Glutamatergic neuron (in vitro differentiated cells): ENCODE measurements at places on chromosomes 13 and 19. TPM values are rescaled to one million over a fixed set of nuclear protein-coding genes. Genes with fewer than 3 reads are reported as not detected.
A peak's percentile ranks its signal among the peaks of the same experiment; 100 is the strongest.

Gene GNA15
- total RNA-seq: not detected

Gene CYP2F1
- not detected for total RNA-seq

Gene DACH1
- total RNA-seq: 110 TPM

Gene PHLDB3
- total RNA-seq: 6.8 TPM

Gene DLL3
- total RNA-seq: 788 TPM

Gene FUT2
- total RNA-seq: 0.22 TPM

Gene ZNF536
- total RNA-seq: 24.9 TPM

Gene MUC16
- not detected for total RNA-seq

Gene BSG
- total RNA-seq: 470 TPM

Gene TTC9B
- total RNA-seq: 19.5 TPM

Gene PTGIR
- total RNA-seq: 0.27 TPM

Gene CYP2S1
- total RNA-seq: 6.0 TPM

Gene SUGP1
- total RNA-seq: 134 TPM

Gene ZNF559
- total RNA-seq: 23.6 TPM

- peaks cover 16% of the 10 kb centered on the region for H3K4me1 ChIP-seq
- no peaks in the 10 kb centered on the region for H3K36me3 ChIP-seq
- H3K4me3 ChIP-seq: no peak overlapping the region
- H3K27ac ChIP-seq: no peak overlapping the region
- H3K27me3 ChIP-seq: no peaks in the 10 kb centered on the region
These were observed 48.4 kb downstream of the USPL1 start for GRCh38 chr13:30666113-30666512.

GRCh38 chr19:16535381-16535780, 6.9 kb downstream of the CHERP start:
- no peak overlapping the region for H3K4me3 ChIP-seq
- peaks cover 4% of the 10 kb centered on the region for H3K27me3 ChIP-seq
- H3K4me1 ChIP-seq: no peaks in the 10 kb centered on the region

- H3K27me3 ChIP-seq: peaks cover 2% of the 10 kb centered on the region
- no peak for DNase-seq
- H3K4me3 ChIP-seq: no peak overlapping the region
- H3K4me1 ChIP-seq: no peaks in the 10 kb centered on the region
These were observed 93.7 kb downstream of the NLRP12 start for GRCh38 chr19:53730391-53730790.

- peaks cover 11% of the 10 kb centered on the region for H3K27me3 ChIP-seq
- peak overlapping the region; percentile 52 for H3K4me3 ChIP-seq
- H3K27ac ChIP-seq: peak overlapping the region; percentile 48
- DNase-seq: peak; percentile 89
These were observed 15.2 kb downstream of the STXBP2 start for GRCh38 chr19:7652061-7652641.

DNA sequence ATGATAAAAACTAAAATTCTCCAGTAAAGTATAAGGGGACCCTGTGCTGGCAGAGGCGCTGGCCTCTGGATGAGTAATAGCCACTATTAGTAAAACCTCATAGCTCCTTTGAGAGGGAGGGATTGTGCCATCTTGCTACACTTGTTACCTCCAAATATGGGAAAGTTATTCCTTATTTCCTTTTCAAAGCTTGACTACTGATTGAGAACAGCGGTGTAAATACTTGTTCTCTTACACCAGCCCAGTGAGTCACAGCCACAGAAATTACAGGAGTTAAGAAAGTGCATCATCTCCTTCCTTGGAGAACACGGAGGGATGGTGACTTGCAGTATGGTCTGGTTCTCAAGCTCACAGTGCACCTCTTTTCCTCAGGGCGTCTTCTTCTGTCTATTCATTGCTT, 379.0 kb downstream of the EFNB2 start:
- no peak overlapping the region for H3K27ac ChIP-seq
- DNase-seq: no peak
- H3K4me1 ChIP-seq: peaks cover 6% of the 10 kb centered on the region
- H3K36me3 ChIP-seq: no peaks in the 10 kb centered on the region
- H3K27me3 ChIP-seq: no peaks in the 10 kb centered on the region

GRCh38 chr19:12603714-12604113, 6.9 kb downstream of the ZNF490 start:
- no peaks in the 10 kb centered on the region for H3K27me3 ChIP-seq
- no peaks in the 10 kb centered on the region for H3K4me1 ChIP-seq
- peaks cover 4% of the 10 kb centered on the region for H3K36me3 ChIP-seq
- DNase-seq: no peak

DNA sequence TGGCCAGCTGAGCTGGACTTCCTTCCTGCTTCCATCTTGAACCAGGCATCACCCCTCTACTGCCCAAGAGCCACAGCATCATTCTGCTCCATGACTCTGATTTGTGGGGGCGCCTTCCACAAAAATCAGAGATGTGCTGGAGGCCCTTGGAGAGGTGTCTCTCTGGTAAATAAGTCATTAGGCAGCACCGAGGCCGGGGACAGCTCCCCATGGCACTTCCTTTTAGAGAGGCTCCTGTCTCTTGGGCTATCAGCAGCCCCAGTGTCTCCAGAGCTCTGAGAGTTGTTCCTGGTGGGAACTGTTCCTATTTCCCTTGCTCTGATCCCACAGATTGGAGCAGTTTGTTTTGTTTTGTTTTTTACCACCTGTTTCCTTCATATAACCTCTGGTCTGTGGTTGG, 19.9 kb downstream of the NWD1 start:
- H3K4me1 ChIP-seq: no peaks in the 10 kb centered on the region
- no peak overlapping the region for H3K27ac ChIP-seq
- no peak overlapping the region for H3K4me3 ChIP-seq
- DNase-seq: no peak
- no peaks in the 10 kb centered on the region for H3K36me3 ChIP-seq

DNA sequence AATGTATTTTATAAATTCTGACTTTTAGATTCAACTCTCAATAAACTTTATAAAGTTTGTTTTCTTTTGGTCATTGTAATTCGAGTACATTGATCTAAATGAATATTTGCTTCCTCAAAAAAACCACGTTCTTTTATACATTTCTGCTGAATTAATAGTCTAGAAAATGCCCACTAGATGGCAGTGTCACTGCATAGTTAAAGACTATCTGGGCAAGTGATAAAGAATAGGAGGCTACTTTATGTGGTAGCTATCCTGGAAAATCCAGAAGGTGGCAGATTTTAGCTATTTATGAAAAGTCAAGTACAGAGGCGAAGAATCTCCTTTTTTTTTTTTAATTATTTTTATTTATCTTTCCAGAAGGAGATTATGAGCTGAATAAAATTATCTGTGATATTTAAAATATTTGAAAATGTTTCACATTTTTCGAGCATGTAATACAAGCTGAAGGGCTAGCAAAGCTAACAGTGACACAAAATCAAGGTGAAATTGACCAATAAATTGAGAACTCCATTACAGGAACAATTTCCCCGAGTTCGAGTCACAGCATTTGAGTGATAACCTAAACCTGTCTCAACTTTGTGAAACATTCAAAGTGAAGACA, 221.8 kb downstream of the OLFM4 start:
- H3K27ac ChIP-seq: no peak overlapping the region
- H3K4me1 ChIP-seq: peaks cover 12% of the 10 kb centered on the region
- no peak overlapping the region for H3K4me3 ChIP-seq
- H3K36me3 ChIP-seq: peaks cover 20% of the 10 kb centered on the region
- no peak for DNase-seq
- peaks cover 1% of the 10 kb centered on the region for H3K27me3 ChIP-seq

DNA sequence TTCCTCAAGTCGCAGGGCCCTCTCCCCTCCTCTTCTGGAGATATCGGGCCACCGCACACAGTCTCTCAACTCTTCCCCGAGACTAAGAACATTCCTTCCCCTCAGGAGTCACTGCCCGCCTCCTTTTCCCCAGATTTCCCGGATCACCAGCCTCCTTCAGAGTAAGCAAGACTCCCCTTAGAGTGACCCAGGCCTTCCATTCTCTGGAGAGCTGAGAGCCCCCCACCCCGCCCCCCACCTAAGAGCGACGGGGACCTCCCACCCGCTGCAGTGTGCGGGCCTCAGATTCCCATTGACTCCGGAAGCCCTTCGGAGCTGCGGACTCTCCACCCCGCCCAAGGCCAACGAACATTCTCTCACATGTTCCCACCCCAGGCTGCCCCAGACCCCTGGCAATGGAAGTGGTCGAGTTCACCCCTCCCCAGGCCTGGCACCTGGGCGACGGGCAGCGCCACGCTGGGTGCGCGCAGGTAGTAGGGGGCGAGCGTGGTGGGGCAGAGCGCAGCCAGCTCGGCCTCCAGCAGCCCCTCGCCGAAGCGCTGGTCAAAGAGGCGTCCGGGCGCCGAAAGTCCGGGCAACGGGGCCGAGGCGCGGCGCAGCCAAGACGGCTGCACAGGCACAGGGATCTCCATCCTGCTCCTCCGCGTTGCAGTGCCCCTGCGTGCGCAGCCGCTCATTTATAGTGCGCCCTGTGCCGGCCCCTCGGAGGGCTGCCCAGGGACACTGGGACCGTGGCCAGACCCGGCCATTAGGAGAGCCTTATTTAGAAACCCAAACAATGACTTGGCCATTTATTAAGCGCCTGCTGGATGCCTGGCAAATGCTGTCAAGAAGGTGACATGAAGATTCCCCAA, at the start of gene HSPB6:
Gene HSPB6 (minus strand): TSS at position 653 of the 854 bp plus-strand sequence. CDS start 21 bp downstream, at position 632.
- H3K4me1 ChIP-seq: peaks cover 14% of the 10 kb centered on the region
- H3K27me3 ChIP-seq: peaks cover 18% of the 10 kb centered on the region
- H3K4me3 ChIP-seq: peak within 1 kb of the TSS; percentile 92
- peak within 1 kb of the TSS; percentile 95 for H3K27ac ChIP-seq
- peak; percentile 68 for DNase-seq

DNA sequence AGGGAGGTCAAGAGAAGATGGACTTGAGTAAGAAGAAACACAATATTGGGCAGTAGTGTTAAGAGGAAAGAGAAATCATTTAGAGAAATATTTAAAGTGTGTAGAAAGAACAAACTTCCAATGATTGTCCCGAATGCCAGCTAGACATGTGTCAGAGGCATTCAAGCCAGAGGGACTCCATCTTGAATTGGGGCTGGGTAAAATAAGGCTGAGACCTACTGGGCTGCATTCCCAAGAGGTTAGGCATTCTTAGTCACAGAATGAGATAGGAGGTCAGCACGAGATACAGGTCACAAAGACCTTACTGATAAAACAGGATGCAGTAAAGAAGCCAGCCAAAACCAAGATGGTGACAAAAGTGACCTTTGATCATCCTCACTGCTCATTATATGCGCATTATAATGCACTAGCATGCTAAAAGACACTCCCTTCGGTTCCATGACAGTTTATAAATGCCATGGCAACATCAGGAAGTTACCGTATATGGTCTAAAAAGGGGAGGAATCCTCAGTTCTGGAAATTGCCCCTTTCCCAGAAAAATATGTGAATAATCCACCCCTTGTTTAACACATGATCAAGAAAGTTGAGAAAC, 127.0 kb upstream of the IPO5 start:
- H3K27me3 ChIP-seq: peaks cover 5% of the 10 kb centered on the region
- no peak overlapping the region for H3K27ac ChIP-seq
- H3K36me3 ChIP-seq: no peaks in the 10 kb centered on the region
- H3K4me1 ChIP-seq: no peaks in the 10 kb centered on the region
- no peak for DNase-seq

DNA sequence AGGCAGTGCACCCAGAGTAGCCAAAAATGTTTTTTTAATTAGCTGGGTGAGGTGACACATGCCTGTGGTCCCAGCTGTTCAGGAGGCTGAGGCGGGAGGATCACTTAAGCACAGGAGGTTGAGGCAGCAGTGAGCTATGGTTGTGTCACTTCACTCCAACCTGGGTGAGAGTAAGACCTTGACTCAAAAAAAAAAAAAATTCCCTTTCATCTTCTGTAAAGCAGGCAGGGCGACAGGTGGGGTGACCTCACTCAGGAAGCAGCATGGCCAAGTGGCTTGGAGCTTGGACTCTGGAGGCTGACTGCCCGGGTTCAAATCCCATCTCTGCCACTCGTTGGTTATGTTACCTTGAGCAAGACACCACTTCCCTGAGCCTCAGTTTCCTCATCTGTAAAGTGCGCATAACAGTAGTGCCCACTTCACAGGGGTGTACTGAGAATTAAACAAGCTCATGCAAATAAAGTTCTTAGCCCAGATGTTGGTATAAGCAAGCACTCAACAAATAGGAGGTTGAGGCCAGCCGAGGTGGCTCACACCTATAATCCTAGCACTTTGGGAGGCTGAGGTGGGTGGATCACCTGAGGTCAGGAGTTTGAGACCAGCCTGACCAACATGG, 48.3 kb downstream of the MAP4K1 start:
- DNase-seq: no peak
- H3K36me3 ChIP-seq: no peaks in the 10 kb centered on the region
- no peaks in the 10 kb centered on the region for H3K4me1 ChIP-seq
- H3K27me3 ChIP-seq: peaks cover 3% of the 10 kb centered on the region
- H3K4me3 ChIP-seq: no peak overlapping the region
- no peak overlapping the region for H3K27ac ChIP-seq

GRCh38 chr13:110914331-110915056, 375 bp downstream of the ANKRD10 start:
- H3K4me1 ChIP-seq: peaks cover 23% of the 10 kb centered on the region
- H3K36me3 ChIP-seq: no peaks in the 10 kb centered on the region
- peak overlapping the region; percentile 86 for H3K27ac ChIP-seq
- H3K4me3 ChIP-seq: peak overlapping the region; percentile 82
- peaks cover 3% of the 10 kb centered on the region for H3K27me3 ChIP-seq

- H3K36me3 ChIP-seq: peaks cover 5% of the 10 kb centered on the region
- H3K4me1 ChIP-seq: no peaks in the 10 kb centered on the region
- no peak overlapping the region for H3K27ac ChIP-seq
These were observed 45.2 kb downstream of the ABCC4 start for GRCh38 chr13:95256091-95256490.

- H3K27ac ChIP-seq: no peak overlapping the region
- no peaks in the 10 kb centered on the region for H3K36me3 ChIP-seq
- H3K4me3 ChIP-seq: no peak overlapping the region
- no peaks in the 10 kb centered on the region for H3K4me1 ChIP-seq
- DNase-seq: no peak
These were observed 59.8 kb upstream of the RFC3 start for GRCh38 chr13:33758113-33758512.

GRCh38 chr19:5156231-5156986, 184.2 kb downstream of the PTPRS start:
- H3K27ac ChIP-seq: peak overlapping the region; percentile 69
- DNase-seq: no peak
- H3K27me3 ChIP-seq: peaks cover 27% of the 10 kb centered on the region

DNA sequence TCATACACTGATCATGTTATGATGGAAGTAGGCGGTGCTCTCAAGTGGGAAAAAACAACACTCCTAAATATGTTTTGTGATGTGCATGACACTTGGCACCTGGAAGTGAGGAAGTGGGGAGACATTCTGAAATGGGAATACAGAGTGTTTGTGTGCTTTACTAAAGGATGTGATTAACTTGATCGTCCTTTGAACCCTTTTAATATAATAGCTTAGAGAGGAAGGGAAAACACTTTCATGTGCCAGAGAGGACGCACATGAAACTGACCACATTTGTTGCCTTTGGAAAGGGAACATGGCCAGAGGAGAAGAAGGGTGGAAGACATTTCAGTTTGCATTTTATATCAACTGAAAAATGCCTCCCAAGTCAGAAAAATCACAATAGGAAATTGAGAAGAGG, 31.4 kb downstream of the SMAD9 start:
- no peaks in the 10 kb centered on the region for H3K27me3 ChIP-seq
- H3K36me3 ChIP-seq: peaks cover 4% of the 10 kb centered on the region
- DNase-seq: no peak
- peaks cover 38% of the 10 kb centered on the region for H3K4me1 ChIP-seq

- no peak overlapping the region for H3K4me3 ChIP-seq
- DNase-seq: no peak
- no peak overlapping the region for H3K27ac ChIP-seq
These were observed 7.5 kb upstream of the MIER2 start for GRCh38 chr19:351976-352625.
